ENCODE measurements at places on chromosomes 4 and X.

DNA sequence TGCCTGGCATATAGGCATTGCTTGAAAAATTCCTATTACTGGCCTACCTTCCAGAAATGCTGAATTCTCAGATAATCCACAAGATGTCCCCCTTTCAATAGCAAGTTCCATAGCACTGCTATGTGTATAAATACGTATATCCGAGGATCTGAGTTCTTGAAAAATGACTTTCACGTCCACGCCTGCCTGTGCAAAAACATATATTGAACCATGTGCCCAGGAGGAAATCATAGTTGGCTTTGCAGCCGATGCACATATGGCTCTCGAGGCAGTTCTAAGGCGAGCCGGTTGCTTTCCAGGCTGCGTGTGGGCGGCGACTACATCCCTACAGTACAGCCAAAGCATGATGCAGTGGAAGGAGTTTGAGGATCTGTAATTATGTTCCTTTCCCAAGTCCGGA is 55.4 kb upstream of the ESX1 start:
- DNase-seq, result no peak

- no peak for DNase-seq
These were observed 689 bp upstream of the OGT start for GRCh38 chrX:71532078-71532752.

- DNase-seq, result no peak
These were observed 4.1 kb downstream of the RHOXF1 start for GRCh38 chrX:120111611-120112010.

- DNase-seq, result no peak
These were observed 47.2 kb downstream of the SLC34A2 start for GRCh38 chr4:25702848-25703247.

DNA sequence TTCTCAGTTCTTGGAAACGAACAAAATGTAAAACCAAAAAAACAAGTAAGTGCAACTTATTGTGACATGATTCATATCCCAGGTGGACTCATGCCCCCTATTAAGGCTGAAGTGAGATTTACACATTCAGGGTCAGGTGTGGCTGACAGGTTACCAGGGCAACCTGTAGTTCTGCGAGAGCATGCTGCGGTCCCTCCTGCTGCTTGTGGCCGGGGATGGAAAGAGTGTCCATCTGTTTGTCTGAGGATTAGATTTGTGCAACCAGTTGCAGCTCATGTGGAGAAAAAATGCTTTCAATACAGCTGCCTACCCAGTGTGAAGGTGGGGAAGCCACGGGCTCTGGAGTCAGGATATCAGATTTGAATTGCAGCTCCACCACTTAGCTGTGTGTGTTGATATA is 78.8 kb downstream of the FAM184B start:
- no peak for DNase-seq

GRCh38 chr4:25060963-25061340 is 30.2 kb upstream of the LGI2 start:
- DNase-seq, result no peak

DNA sequence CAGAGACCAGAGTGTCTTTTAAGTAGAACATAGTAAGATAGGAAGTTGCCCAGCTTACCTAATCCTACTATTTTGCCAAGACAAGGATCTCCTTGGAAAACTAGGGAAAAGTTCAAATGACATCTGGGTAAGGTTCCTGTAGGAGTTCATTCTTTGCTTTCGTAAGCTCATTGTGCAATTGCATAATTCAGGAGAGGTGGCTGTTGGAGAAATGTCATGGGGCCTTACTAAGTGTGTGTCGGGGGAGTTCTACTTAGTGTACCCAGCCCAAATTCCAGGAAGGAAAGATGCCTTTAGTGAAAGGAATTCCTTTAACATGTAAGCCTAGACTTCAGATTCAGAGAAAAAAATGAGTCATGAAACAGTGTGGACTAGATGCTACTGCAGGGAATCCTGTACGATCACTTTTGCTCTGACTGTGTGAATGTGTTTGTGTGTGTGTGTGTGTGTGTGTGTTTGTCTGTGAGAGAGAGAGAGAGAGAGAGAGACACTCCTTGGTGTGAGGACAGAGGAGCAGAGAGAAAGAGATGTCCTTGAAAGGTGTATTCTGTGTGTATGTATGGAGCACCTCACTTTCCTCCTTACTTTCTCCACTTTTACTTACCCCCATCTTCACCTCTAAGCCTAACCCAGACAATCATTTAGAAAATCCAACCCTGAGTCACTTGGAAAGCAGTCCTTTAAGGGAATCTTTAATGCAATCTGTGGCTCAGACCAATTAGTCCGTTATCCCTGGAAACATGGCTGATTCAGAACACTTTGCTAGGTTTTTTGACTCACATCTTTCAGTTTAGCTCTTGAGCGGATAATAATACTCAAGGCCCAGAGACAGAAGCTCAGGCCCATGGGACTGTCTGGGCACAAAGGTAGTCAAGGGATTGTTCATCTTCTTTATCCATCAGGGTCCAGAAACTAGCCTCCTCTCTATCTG is 114.5 kb upstream of the ACSL4 start:
- no peak for DNase-seq

- DNase-seq, result no peak
These were observed 84.0 kb downstream of the PABPC4L start for GRCh38 chr4:134117392-134118183.

GRCh38 chrX:142095651-142096245 is 109.3 kb downstream of the MAGEC2 start:
- DNase-seq, result no peak

DNA sequence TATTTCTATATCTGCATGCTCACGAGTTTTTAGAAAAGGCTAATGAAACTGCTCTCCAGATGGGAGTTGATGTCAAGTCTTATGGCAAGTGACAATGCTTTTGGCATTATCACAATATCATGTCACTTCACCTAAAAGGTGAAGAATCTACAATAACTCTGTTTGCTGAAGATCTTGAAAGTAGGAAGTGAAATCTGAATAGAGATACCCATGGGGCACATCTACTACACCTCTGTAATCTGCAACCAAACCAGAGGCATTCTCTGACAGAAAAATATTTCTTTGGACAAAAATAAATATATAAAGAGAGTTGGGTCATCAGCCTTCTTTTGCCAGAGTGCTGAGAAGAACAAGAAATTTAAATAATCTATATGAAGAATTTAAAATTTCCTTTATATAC is 3.9 kb upstream of the VAMP7 start:
- no peak for DNase-seq

- DNase-seq, result no peak
These were observed 1.5 kb upstream of the NEIL3 start for GRCh38 chr4:177308125-177308524.

GRCh38 chr4:86891762-86892635 is at the start of gene C4orf36:
Gene C4orf36, minus strand, starts transcription at chr4:86892422. Its CDS starts 902 bp downstream, at chr4:86891520.
- DNase-seq, result peak; percentile 25

- no peak for DNase-seq
These were observed 486.5 kb upstream of the HTR2C start for GRCh38 chrX:114097427-114097826.

DNA sequence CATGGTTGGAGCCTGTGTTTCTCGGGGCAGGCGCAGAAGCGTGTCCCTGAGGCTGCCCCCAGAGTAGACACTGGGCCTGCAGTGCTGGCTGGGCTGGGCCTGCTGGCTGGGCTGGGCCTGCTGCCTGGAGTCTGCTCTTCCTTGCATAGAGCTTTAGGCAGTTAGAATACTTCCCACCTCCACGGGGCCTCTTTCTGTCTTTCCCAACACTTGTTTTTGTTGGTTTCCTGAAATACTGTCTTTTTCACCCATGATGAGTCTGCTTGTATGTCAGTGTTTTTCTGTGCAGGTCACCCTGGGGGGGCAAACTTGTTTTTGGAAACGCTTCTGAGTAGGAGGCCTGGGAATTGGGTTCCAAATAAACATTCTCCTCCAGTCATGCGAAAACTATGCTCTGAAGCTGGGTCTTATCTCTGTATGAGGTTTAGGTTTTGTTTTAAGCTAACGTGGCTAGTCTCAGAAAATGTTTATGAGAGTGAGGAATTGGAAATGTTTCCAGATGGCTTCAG is 32.2 kb downstream of the TRMT44 start:
- DNase-seq, result no peak

DNA sequence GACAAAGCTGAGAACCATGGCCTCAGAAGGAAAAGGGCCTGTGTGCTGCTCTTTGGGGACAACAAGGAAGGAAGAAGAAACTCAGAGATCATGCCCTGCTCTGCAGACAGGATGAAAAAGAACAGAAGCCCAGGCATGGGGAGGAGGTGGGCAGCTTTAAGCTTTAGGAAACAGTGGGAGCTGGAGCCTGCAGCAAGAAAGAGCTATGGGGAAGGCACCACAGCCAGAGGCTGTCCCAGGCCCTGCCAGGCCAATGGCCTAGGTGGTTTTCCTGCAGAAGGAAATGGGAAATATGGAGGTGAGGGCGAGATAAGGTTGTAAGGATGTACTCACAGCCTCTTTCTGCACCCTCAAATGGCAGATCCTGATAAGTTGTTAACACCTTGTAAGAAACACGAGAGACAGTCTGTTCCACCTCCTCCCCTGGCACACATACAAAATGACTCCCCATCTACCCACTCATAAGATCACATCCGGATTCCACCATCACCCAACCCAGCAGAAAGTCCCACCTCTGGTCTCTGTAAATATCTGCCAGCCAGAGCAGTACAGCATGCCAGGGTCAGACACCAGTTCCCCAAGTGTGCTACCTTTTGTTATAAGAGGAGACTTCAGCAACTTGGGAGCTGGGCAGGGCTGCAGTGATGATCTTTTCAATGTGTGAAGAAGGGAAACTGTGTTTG is 105.2 kb downstream of the RTL5 start:
- DNase-seq, result no peak

DNA sequence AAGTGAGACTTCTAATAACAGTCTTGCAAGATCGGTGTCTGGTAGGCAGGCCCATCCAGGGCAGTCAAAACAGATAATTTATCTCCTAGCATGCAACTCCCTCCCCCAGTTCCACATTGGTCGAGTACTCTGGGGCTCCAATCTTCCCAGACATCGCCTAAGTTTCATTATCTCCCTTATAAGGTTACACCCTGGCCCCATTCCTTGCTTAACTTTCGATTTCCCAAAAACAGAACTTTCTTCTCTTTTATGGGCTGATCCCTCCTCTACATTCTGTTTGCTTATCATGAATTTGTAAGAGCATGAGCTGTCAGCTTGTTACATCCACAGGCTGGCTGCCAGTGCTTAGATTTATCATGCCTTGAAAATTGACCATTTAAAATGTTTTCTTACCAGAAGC is 471.3 kb downstream of the TECRL start:
- DNase-seq, result no peak

DNA sequence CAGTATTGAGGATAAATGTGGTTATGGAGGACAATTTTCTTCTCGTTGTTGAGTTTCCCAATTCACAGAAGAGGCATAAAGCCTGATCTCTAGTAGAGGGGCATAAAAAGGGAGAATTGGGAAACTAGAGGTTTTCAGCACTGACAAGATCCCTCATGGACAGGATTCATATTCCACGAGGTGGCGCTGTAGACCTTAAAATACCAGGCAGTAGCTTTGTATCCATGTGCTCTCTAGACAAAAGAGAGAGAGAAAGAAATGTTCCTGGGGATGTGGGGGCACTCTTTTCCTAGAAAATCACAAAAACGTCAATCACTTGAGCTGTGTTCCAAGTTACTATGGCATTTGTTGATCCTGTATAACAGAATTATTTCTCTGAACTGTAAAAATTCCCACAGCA is 128.3 kb downstream of the MAGEE1 start:
- no peak for DNase-seq

Data from NCI-H774 (cell line).